ENCODE measurements at places on chromosomes 6 and 20.

DNA sequence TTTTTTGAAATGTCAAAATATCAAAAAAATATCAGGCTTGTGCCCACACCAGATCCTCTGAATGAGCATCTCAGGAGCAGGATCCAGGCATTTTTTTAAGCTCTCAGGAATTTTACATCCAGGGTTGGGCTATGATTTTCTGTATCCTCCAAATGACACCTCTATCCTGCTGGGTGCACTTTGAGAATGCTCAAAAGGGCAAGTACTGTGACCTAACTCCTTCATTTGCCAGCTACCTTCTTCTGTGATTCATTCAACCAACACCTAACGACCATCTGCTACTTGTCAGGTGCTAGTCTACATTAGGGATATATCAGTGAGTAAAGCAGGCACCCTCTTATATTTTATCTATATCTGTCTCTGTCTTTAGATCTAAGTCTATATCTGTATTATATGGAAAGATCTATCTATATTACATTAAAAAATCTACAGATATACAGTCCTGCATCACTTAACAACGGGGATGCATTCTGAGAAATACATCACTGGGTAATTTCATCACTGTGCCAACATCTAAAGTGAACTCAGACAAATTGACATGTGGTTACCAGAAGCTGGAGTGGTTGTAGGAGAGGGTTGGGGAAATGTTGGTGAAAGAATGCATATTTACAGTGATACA, 131.6 kb downstream of the KIF16B start:
- no peak for DNase-seq

DNA sequence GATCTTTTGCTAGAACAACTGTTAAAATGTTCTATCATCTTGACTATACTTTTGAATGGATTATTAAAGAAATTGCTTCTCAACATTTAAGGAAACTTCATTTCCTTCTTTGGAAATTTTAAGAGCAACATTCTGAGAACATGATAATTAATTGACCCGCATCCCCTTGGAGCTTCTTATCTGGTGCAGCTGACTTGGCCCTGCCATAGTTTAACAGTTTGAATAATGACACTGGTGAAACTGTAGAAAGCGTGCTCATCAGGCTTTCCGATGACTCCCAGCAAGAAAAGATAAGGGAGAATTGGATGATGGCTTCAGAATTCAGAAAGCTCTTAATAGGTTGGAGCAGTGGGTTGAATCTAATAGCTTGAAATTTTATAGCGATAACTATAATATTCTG, 38.1 kb downstream of the SNX9 start:
- no peak for DNase-seq

- no peak for DNase-seq
These were observed 25.3 kb upstream of the ZNFX1 start for GRCh38 chr20:49303065-49303552.

DNA sequence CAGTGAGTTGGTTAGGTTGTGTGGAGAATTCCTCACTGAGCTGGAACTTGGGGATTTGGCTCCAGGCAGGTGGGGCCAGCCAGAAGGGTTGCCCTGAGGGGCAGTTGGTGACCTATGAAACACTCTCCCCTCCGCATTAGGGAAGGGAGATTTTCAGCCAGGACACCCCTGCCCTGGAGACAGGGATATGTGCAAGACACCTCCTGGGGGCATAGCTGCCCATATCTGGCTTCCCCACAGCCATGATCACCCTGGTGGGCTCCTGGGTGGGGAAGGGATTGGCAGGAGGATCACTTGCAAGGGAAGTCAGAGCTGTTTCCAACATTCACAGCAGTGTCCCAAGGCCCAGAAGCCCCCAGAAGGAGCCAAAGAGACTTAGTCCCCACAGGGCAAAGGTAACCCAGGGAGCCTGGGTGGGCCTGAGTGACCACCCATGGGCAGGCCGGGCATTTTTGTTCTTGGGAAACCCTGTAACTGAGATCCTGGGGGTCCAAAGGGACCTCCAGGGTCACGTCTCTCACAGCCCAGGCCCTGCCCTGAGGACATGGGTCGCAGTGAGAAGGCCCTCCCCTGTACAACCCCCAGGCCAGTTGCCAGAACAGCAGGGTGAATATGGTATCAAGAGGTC, 145.8 kb downstream of the MRPL14 start:
- no peak for DNase-seq

DNA sequence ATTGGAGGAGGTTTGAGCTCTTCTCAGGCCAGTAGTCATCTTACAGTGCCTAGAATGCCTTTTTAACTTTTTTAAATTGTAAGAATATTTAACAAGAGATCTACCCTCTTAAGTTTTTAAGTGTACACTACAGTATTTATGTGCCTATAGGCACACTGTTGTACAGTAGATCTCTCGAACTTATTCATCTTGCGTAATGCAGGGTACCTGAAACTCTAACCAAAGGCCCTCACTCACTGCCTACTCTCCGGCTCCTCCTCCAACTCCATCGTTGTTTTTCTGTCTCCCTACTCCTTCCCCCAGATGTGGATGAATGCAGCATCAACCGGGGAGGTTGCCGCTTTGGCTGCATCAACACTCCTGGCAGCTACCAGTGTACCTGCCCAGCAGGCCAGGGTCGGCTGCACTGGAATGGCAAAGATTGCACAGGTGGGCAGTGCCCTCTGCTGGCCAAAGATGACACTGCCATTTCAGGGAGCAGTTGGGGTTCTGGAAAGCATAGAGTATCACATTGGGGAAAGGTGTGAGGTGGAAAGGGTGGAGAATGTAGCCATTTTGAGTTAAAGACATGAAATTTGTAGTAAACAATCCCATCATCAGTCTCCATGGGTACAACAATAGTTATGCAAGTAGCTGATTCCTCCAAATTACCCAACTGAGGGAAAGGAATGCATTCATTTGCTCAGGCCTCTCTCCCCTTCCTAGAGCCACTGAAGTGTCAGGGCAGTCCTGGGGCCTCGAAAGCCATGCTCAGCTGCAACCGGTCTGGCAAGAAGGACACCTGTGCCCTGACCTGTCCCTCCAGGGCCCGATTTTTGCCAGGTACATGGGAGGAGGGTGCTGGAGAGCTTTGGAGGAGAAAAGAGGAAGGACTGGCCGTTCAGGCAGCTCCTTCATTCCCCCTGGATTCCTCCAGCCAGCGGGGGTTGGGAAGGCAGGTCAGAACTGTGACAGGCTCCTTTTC, 18.4 kb upstream of the ZNF76 start:
- peak; percentile 77 for DNase-seq

- DNase-seq: no peak
These were observed 1349.3 kb downstream of the GRIK2 start for GRCh38 chr6:102742754-102743356.

DNA sequence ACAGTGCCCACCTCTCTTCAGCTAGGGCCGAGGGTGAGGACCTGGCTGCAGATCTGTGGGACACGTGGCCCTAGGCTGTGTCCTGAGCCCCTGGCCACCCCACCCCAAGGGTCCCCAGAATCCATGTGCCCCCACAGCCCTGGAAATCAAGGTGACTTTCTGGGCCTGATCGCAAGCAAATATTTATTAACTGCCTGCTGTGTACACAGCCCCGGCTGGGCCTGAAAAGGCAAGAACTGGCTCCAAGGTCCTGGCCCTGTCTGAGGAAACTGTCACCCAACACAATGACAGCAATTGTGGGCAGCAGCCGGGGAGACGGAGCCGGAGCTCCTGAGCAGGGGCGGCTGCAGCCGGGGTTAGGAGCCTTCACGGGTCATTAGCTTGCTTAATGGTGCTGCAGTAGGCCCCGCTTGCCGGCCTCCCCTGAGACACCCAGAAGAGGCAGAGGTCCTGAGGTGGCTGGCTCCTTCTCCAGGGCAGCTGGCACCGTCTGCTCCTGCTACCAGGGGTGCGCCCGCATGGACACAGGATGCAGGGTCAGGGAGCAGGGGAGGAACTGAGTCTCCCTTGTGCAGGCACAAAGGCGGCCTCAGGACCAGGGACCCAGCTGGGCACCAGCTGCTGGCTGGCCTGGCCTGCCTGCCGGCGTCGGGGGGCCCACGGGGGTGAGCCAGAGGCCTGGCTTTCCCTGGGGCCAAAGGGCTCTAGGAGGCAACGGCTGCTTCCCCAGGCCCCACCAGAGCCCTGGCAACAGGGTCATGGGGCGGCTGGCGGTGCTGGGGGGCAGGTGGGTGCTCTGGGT, 24.1 kb downstream of the NPEPL1 start:
- no peak for DNase-seq

- no peak for DNase-seq
These were observed 287.8 kb upstream of the QKI start for GRCh38 chr6:163126741-163127140.

DNA sequence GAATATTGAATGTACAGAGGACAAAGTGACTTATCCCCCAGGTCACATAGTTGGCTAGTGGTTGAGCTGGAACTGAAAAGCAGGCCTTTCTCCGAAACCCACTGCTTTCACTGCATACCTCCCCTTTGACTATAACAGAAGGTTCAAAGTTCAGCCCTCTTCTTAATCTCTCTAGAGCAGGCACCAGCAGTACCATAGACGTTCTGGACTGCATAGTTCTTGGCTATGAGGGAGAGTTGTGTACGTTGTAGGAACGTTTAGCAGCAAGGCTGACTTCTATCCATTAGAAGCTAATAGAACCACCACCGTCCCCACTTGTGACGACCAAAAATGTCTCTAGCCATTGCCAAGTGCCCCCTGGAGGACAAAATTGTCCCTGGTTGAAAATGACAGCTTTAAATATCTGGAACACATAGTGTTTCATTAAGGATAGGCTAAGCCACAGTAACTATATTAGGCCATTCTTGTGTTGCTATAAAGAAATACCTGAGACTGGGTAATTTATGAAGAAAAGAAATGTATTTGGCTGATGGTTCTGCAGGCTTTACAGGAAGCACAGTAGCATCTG, 123.8 kb upstream of the MTHFD1L start:
- DNase-seq: no peak

- DNase-seq: no peak
These were observed 10.8 kb upstream of the GMPR start for GRCh38 chr6:16227605-16228004.
